ENCODE measurements at places on chromosomes 13 and 19.

GRCh38 chr13:60417734-60418133, 20.7 kb downstream of the TDRD3 start:
- no peak for DNase-seq

DNA sequence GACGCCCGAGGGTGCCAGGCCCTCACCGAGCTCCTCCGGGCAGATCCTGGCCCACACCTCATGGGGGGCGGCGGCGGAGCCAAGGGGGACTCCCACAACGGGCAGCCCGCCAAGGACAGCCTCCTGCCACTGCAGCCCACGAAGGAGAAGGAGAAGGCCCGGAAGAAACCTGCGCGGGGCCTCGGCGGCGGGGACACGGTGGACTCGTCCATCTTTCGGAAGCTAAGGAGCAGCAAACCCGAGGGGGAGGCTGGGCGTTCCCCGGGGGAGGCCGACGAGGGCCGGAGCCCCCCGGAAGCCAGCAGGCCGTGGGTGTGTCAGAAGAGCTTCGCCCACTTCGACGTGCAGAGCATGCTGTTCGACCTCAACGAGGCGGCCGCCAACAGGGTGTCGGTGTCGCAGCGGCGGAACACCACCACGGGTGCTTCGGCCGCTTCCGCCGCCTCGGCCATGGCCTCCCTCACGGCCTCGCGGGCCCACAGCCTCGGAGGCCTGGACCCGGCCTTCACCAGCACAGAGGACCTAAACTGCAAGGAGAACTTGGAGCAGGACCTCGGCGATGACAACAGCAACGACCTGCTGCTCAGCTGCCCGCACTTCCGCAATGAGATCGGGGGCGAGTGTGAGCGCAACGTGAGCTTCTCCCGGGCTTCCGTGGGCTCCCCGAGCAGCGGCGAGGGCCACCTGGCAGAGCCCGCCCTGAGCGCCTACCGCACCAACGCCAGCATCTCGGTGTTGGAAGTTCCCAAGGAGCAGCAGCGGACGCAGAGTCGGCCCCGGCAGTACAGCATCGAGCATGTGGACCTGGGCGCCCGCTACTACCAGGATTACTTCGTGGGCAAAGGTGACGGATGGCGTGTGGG, 141.5 kb downstream of the DPF1 start:
- DNase-seq = no peak

DNA sequence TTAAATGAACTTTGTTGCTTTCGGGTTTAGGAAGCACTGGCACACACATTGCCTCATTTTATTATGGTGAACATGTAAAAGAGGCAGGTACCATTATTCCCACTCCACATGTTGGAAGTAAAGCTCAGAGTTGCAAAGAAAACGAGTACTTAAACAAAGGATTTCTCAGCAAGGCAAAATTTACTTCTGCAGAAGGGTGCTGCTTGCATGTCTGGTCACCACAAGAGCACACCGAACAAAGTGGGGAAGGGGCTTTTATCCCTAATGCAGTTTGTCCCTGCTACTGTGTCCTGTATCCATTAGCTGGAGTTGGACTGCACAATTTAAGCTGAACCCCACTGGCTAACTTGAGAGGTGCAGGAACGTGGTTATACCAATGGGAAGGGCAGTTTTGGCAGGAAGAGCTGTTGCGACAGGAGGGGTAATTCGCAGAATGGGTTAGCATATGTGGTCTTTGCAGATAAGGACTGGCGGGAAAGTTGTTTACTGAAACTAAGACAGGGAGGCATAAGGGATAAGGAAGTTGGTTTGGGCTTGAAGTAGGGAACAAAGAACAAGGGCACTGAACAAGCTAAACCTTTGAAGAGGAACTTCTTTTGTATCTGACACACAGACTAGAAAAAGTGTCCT, 545.5 kb downstream of the UQCRFS1 start:
- no peak for DNase-seq

GRCh38 chr19:34173193-34173956, 1.1 kb downstream of the LSM14A start:
- peak; percentile 26 for DNase-seq

GRCh38 chr19:54268936-54269335, 11.9 kb upstream of the LILRB5 start:
- no peak for DNase-seq

GRCh38 chr19:56309511-56310185, 5.0 kb downstream of the ZSCAN5A start:
- DNase-seq = no peak

DNA sequence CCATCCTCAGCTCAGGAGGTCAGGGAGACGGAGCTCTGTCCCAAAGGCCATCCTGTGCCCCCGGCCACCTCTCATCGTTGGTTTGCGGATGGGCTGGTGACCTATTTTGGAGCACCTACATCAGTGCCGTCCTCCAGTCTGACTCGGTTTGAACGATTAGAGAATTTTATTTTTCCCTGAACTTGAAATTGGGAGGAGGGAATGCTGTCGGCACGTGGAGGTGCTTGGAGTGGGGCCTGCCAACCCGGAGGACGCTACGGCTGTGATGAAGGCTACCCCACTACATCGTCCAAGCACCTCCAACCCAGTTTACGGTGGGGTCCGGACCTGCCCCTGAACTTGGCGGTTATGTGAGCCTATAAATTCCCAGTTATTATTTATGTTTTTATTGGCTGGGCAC, 3.0 kb upstream of the ZNF554 start:
- DNase-seq = no peak

DNA sequence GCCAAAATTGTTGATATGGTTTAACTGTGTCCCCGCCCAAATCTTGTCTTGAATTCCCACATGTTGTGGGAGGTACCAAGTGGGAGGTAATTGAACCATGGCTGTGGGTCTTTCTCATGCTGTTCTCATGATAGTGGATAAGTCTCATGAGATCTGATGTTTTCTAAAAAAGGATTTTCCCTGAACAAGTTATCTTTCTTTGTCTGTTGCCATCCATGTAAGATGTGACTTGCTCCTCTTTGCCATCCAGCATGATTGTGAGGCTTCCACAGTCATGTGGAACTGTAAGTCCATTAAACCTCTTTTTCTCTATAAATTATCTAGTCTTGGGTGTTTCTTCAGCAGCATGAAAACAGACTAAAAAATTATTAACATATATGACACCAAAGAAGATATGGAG, 986.7 kb upstream of the MIR17HG start:
- DNase-seq = no peak

GRCh38 chr19:55687281-55688201, 12.5 kb downstream of the EPN1 start:
- DNase-seq = no peak

DNA sequence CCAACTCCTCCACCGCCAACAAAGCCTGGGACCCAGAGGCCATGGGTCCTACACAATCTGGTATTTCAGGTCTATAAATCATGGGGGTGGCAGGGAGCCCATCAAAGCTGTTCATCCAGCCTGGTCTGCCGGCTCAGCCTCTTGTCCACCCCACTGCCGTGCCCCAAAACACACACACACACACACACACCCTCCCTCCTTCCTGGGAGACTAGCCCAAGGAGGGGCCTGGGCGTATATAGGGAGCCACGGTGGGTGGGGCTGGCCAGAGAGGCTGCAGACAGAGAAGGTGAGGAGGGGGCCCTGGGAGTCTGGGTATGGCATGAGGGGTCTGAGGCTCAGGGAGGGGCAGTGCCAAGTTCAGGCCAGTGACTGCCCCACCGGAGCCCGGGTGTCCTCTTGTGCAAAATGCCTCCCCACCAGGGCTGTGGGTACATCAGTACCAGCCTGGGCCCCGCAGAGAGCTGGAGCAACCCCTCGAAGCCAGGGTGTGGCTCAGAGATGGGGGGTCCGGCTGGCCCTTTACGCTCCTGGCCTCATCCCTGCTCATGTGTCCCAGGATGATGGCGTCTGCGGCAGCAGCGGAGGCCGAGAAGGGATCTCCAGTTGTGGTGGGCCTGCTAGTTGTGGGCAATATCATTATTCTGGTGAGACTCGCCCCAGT, at the start of gene UPK1A:
UPK1A (plus strand) TSS at position 267 of the 663 bp plus-strand sequence; CDS start at position 563, 296 bp downstream.
- no peak for DNase-seq

DNA sequence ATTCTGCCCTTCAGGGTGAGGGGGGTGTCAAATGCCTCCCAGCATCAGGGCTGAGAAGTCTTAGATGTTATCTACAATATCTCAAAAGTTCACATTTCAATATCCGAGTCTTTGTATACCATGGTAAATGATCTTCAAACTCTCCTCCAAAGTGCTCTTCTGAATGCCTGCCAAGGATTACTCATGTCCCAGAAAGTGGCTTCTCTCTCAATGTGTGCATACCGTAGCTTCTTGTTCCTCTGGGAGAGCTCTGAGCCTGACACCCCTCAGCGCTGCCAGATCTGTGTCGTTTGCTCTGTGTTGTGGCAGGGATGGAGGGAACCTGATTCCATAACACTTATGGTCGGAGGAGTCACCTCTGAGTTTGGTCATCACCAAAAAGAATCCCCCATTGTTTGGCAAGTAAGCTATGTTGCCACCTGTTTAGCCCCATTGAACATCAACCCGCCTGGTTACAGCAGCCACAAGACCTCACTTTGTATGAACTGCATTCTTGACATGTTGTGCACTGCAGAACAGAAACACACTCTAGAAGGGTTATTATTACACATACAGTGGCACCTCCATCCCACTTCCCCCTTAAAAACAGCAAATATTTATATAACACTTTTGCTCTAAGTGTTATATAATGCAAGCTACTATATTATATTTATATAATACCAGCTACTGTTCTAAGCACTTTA, 163.1 kb upstream of the MIR17HG start:
- DNase-seq = no peak

Data from COLO829 (cell line).